Activated CD4-positive, alpha-beta T cell treated with anti-CD3 and anti-CD28 coated beads, Interleukin-2, amount 50 U/mL, for 48 hours (primary cell): ENCODE measurements at places on chromosomes 4 and X.

DNA sequence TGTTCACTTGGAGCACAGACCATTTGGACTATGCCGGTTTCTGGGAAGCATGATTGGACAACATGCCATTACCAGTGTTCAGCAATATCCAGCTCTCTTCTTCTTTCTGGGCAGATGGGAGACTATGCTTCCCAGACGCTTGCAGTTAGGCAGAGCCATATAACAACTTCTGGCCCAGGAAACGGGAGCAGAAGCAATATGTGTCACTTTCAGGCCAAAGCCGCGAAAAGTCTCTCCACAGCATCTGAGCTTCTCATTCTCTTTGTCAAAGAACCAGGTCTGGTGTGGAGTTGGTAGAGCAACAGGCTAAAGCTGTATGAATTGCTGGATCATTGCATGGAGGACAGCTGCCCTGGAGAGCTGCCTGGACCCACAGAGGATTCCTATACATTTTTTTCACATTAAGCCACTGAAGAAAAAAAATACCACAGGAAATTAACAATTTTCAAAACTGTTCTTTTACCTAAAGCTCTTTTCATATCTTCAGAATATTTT is 131.4 kb upstream of the FRG1 start:
- no peak for DNase-seq

- no peak for DNase-seq
Measured at GRCh38 chrX:38105216-38105725, 98.9 kb downstream of the SYTL5 start.

GRCh38 chr4:108453366-108453765 is 167.0 kb upstream of the RPL34 start:
- no peak for DNase-seq

DNA sequence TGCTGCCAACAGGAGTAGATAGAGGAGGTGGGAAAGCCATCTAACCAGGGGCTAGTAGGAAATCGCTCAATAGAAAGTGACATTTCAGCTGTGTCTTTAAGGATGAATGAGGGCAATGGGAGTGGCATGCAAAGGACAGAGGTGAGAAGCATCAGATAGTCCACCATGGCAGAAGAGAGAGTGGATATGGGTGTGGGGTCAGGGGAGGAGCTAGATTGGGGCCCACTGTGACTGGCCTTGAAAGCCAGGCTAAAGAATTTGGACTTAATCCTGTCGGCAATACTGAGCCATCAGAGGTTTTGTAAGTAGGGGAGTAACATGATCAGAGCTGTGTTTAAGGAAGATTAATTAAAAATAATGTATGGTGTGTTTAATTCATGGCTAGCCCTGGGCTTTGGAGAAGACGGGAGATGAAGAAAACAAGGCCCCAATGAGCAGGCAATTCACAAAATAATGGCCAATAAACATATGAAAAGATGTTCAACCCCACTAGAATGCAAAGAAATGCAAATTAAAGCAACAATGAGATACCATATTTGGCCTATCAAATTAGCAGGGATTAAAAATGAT is 98.1 kb upstream of the PJA1 start:
- no peak for DNase-seq

DNA sequence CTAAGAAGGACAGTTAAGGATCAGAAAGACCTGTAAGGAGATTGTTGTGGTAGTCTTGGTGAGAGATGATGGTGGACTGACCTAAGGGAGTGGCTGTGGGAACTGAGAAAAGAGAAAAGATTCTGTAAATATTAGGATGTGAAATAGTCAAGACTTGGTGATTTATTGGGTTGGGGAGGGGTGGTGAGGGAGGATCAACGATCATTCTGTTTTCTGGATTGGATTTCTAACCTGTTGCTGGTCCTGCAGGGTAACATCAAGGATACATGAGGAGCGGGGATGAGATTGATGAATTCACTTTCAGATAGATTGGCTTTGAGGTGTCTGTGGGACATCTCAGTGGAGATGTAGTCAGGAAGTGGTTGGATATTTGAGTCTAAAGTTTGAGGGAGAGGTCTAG is 1.4 kb downstream of the PIN4 start:
- DNase-seq, result no peak

DNA sequence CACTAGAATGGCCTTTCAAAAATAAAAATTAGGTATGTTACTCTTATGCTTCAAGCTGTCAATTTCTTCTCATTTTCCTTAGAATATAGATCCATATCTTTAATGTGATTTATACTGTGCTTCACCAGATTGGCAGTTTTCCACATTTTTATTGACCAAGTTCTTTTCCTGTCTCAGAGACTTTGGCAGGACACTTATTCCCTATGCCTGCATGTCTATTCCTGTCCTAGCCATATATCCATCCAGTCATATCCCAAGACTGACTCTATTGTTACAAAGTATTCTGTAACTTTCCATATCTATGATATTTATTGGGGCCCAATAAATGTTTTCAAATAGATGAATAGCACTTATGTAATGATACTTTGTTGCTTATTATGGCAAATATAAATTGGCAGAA is 450.7 kb downstream of the GASK1B start:
- no peak for DNase-seq

DNA sequence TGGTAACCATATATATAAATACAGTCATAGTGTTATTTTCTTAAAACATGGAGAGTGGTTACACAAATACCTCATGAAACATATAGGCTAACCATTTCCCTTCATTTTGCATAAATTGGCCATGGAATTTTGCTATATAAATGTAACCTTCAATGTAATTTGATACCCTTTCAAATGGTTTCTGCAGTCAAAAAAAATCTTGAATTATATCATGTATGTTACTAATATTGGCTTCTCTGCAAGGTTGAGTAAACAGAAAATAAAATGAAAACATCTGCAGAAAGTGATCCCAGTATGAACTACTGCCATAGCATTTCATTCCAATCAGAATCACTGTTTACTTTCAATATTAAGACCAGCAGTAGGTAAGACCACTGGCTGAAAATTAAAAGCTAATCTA is 1165.9 kb upstream of the TENM3 start:
- DNase-seq, result no peak

GRCh38 chrX:13752646-13753045 is 18.1 kb downstream of the OFD1 start:
- DNase-seq, result no peak

DNA sequence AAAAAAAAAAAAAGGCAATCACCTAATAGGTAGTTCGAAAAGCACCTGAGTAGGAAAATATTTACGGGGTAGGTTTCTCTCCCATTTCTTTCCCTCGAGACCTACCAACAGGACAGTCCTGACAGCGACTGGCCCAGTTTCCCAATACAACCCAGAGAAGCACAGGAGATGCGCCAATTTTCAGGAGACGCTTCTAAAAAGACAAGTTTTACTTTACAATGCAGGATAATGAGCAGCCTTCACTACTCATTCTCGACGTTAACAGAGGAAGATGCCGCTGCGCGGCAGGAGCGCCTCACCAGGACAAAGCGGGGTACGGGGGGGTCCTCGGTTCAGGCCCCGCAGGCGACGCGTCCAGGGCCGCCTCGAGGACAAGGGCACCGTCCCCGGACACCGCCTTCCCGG is 708 bp downstream of the BCLAF3 start:
- no peak for DNase-seq

DNA sequence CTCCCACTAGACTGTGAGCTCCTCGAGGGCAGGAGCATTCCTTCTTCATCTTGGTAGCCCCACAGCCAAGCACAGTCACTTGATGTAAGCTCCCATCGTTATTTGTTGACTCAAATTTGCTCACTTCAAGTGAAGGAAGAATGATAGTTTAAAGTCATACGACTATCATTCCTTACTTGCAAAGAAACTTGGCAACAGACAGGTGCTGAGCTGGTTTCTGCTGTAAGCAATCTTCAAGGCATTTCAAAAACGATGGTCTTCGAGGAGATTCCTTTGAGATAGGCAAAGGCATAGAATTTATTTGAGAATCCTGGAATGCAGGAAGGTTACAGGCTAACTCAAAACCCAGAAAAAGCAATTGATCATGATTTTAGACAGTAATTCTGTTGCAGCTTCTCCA is 64.8 kb downstream of the QDPR start:
- no peak for DNase-seq

GRCh38 chrX:130468395-130468923 is 66.7 kb downstream of the RBMX2 start:
- no peak for DNase-seq

DNA sequence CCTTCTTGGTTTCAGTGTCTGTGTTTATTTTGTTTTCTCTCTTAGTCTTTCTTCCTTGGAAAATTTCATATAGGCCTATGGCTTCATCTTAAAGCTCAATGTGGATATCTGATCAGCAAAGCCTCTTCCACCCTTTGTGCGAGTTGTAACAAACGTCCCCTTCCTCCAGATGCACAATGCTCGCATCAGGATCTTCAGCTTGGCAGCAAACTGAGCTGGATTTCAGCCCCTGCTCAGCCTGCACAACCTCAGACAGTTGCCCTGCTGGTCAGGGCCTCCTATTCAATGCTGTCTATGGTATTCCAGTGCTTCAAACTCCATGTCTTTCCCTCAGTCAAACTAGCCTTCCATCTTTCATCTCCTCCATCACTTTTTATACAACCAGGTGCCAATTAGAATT is 309.4 kb downstream of the ARHGAP24 start:
- DNase-seq, result no peak

- no peak for DNase-seq
Measured at GRCh38 chr4:53507671-53508286, 83.5 kb downstream of the LNX1 start.

GRCh38 chr4:77432717-77433417 is 172.8 kb upstream of the CXCL13 start:
- DNase-seq, result no peak

GRCh38 chr4:73586040-73586439 is 34.2 kb downstream of the RASSF6 start:
- no peak for DNase-seq

DNA sequence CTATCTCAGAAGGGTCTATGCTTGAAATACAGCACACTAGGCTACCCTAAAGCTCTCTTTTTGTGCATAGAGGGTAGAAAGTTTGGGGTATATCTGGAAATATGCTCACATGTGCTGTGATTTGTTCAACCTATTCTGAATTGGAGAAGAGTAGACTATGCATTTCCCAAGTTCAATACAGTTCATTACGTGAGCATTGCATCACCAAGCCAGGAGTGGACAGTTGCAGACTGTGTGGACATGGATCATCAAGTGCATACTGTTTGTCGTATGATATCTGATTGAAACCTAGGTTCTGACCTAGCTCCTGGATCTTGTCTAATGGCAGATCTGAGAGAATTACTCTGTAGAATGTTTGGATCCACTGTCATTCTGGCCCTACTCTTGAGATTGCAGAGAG is 161.1 kb downstream of the FRAS1 start:
- no peak for DNase-seq

DNA sequence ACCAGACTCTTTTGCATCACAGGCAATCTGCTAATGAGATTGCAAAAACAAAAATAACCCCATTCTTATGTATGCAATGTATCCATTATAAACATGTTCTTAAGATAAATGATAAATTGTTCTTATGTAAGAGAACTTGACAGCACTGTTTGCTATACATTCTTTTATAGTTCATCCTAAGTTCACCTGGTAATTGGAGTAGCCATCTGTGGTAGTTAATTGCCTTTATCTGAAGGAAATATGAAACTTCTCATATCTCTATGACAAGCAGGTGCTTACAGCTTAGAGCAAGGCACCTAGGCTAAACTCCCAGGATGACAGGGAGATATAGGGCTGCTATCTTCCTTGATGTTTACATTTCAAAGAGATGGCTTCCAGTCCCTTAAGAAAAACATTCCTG is 21.3 kb upstream of the CLCN5 start:
- DNase-seq, result no peak

GRCh38 chr4:122912810-122913575 is 9.4 kb downstream of the NUDT6 start:
- DNase-seq, result no peak

- DNase-seq, result peak; percentile 32
Measured at GRCh38 chr4:55312489-55313101, 33.4 kb upstream of the SRD5A3 start.

GRCh38 chr4:40606239-40606767 is 23.4 kb downstream of the RBM47 start:
- DNase-seq, result no peak

DNA sequence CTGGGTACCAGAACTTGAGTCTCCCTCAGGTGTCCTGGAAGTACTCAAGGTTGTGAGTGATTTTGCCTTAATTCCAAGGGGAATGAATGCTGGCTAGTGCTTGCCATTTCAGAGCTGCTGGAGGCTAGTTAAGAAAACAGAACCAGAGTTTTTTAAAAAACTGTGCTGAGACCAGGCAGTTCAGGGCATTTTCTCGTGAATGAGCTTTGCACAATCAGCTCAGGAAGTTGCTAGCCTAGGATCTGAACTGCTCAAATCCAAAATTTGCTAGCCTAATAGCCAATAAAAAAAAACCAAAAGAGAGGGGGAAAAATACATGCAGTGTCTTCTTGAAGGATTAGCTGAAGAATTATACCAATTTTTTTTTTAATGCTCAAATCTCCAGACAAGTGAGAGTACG is 292.7 kb downstream of the FBXW7 start:
- no peak for DNase-seq

GRCh38 chr4:101678180-101678579 is 112.3 kb upstream of the BANK1 start:
- no peak for DNase-seq

DNA sequence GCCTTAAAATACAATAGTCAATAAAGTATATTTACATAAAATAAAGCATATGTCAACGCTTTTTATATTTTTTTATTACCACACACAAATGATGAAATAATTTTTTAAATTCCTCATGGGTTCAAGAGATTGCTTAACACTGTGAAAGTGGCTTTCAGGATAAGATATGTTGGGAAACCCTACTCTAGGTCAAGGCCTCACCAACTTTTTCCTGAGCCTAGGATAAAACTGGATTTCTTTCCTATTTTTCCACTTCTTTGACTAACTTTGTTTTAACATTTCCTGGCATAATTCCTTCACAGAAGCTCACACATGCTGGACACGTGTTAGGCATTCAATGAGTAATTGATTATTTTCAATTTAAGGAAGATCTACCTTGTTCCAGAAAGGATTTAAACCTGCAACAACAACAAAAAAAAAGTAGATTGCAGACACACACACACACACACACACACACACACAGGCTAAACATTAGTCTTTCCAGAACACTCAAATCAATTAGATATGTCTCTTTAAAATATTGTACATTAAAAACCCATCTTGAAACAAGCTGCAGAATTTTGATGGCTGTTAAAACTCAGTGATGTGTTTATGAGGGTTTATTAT is 9.1 kb downstream of the KLB start:
- DNase-seq, result no peak

DNA sequence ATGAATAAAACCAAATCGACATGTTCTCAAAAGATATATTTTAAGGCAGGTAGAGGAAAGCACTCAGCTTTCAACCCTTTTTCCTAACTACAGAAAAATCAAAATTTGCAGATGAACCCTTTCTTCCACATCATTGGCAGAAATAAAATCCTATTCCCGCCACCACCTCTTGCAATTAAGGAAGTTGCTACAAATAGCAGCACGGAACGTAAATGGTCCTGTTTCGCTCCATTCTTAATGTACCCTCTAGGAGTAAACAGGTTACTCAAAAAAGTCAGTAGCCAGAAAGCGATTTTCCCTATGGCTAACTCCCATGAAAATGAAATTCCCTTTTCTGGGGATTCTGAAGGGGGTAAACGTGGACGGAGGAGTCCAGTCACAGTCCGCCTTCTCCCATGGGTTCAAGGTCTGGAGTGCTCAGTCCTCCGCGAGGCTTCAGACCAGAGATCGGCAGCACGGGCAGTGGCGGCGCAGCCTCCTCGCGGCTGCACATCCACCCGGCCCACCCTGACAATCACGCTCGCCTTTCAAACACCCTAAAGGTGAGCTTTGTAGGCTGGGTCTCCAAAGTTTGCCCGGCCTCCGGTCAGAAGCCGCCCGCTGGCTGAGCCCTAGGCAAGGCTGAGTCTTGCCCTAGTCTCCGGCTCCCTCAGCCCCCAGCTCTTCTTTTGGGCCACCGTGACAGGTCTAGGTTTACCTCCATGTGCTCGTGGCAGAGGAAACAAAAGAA is 1.8 kb downstream of the ATP11C start:
- DNase-seq, result peak; percentile 24
